ENCODE measurements at places on chromosomes 16 and 17. TPM values are rescaled to one million over a fixed set of nuclear protein-coding genes. Genes with fewer than 3 reads are reported as not detected.

DNA sequence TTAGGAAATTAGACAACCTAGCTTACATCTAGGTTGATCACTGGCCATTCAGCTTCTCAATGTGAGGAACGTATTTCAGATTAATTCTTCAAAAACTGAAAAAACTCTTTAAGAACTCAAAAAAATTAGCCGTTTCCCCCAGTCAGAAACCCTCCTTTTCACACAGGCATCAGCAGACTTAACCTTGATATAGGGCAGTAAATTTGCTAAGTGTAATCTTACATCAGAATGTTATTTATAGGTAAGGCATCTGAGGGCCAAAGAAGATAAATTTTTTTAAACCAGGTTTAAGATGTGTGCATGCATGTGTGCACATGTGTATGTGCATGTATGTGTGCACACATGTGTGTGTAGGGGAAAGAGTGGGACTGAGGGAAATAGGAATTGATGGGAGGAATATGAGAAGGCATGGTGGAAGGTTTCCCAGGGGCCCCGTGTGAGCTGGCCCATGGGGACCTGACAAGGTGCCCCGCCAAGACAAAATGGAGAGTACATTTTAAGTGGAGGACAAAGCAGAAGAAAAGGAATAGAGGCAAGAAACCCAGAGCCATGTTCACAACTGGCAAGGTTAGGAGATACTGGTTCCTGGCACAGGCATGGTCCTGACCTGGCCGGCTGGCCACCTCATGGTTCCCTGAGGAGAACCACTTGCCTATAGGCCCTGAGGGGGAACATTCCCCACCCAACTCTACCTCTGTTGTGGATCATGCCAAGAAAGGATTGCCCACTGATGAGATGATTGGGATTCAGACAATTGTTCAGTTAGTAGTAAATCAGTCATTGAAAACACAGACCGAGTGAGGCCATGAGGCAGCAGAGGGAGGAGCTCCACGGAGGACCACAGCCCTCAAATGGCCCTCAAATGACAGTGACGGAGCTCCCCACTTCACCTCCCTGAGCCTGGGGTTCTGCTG is 33.0 kb downstream of the TEX2 start:
- no peak for DNase-seq

The EFNB3 gene
- 1.2 TPM for total RNA-seq

- no peak for DNase-seq
Observed at GRCh38 chr17:81890447-81891302, 711 bp downstream of the ALYREF start.

The CPNE7 gene
- total RNA-seq = 1.6 TPM

- no peak for DNase-seq
Observed at GRCh38 chr16:19868421-19868820, 16.2 kb downstream of the GPRC5B start.

- no peak for DNase-seq
Observed at GRCh38 chr17:81713556-81714411, 1.7 kb downstream of the SLC25A10 start.

The FGF11 gene
- 0.16 TPM for total RNA-seq

GRCh38 chr17:69067274-69068047 is 6.7 kb upstream of the ABCA9 start:
- DNase-seq = no peak

GRCh38 chr16:85561248-85562092 is 51.7 kb upstream of the GSE1 start:
- no peak for DNase-seq

DNA sequence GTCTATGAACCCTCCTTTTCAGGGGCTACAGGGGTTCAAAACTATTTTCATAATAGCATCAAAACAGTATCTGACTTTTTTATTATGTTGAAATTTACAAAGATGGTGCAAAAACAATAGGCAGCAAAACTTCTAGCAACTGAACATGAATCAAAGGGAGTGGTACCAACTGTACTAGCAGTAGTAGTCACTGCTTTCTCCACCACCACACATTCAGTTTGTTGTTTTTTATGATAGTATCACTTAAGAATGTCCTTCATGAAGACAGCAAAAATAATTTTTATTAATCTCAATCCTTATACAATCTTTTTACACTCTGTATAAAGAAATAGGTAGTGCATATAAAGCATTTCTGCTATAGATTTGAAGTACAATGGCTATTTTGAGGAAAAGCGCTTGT is 47.6 kb downstream of the MED13 start:
- no peak for DNase-seq

- no peak for DNase-seq
Observed at GRCh38 chr16:84557504-84557903, 53.0 kb upstream of the MEAK7 start.

- no peak for DNase-seq
Observed at GRCh38 chr16:27317320-27317719, 3.5 kb downstream of the IL4R start.

DNA sequence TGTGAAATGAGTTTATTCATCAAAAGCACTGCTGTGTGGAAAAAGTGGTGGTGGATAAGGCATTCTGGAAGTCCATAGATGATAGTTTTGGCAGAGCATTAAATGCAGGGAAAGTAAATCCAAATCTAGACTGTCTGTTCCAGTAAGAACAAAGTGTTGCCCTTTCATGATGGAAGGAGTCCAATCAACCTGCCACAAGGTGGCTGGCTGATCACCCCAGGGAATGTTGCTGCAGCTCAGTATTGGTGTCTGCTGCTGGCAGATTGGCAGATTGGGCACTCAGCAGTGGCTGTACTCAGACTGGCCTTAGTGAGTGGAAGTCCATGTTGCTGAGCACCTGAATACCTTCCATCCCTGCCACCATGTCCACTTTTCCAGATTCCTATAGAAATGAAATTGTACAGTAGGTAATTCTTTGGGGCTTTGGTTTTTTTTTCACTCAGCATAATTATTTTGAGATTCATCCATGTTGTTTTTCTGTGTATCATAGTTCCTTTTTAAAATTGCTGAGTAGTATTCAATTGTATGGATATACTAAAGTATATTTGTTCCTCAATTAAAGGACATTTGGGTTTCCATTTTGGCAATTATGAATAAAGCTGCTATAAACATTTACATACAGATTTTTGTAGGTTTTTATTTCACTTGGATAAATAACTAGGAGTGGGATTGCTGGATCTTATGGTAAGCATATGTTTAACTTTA is 14.3 kb downstream of the DYNLL2 start:
- no peak for DNase-seq

DNA sequence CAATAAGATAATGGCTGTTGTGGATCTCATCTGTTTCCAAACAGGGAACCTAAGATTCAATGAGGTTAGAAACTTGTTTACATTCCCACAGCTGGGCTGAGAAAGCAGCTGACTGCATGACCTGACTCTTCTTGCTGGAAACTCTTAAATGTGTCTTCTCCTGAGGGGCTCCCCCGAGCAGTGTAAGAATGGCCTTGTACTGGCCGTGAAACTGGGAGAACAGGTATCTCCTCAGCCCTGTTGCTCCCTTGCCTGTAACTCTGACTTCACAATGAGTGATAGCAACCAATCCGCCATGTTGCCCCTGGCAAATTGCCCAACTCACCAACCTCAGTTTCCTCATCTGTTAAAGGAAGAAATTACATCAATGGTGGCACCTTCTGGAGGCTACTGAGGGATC is 59.1 kb upstream of the CCL2 start:
- DNase-seq = no peak

DNA sequence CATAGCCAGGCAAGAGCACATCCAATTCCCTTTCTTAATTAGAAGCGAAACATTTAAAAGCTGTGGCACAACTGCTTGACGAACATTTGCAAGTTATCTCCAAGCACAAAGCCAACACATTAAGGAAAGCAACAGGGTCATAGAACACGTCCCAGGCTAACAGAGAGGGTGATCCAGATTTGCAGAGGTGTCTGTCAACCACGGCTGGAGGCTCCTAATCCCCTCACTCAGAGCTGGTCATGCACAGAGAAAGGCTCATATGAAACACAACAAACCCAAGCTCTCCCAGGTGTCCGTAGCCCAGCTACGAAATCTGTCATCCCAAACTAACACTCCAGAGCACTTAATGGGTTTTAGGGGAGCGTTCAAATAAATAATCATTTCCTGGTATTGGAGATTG is 276.1 kb downstream of the SLC39A11 start:
- no peak for DNase-seq

GRCh38 chr17:40480501-40481003 is 20.9 kb downstream of the TNS4 start:
- DNase-seq = no peak

The RNF112 gene
- 0.42 TPM for total RNA-seq

GRCh38 chr17:68197091-68197996 is 50.5 kb upstream of the AMZ2 start:
- peak; percentile 78 for DNase-seq

- peak; percentile 38 for DNase-seq
Observed at GRCh38 chr17:63910096-63910495, 962 bp downstream of the CSHL1 start.

DNA sequence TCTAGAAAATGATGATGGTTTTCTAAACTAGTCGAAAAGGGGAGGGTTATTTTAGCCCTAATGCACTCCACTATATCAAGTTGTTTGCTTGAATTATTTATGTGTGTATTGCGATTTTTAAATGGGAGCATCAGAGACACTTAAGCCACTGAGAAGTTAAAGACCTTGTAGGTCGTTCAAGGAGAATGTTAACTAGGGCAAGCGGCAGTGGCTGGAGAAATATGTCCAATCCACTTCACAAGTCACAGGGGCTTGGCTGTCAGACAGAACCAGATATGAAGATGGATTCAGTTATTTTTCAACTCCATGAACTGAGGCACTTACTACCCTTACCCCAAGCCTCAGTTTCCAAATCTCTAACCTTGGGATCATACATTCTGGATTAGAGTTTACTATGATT is 702.0 kb downstream of the CDH11 start:
- DNase-seq = no peak

DNA sequence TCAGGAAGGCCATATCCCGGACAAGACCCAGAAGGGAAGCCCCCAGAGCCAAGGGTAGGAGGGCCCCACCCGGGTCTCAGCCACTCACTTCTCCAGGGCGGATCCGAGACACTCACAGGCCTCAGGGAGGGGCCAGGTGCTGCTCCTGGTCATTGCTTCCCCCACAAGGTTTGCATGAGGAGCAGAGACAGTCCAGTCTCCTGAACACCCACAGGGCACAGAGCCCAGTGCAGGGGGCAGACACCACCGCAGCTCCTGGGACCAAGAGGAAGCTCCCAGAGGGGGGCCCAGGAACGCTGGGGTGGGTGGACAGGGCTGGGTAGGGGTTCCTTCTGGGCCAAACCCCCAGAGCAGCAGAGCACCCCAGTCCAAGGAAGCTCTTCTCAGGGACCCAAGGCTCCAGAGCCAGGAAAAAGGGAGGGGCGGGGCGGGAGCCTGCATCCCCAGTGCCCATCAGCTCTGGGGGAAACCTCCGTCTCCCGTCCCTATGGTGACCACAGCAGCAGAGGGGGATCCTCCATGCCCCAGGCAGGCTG is 709 bp upstream of the MRPL28 start:
- no peak for DNase-seq

- DNase-seq = no peak
Observed at GRCh38 chr16:72793716-72794115, 254.2 kb downstream of the ZFHX3 start.

DNA sequence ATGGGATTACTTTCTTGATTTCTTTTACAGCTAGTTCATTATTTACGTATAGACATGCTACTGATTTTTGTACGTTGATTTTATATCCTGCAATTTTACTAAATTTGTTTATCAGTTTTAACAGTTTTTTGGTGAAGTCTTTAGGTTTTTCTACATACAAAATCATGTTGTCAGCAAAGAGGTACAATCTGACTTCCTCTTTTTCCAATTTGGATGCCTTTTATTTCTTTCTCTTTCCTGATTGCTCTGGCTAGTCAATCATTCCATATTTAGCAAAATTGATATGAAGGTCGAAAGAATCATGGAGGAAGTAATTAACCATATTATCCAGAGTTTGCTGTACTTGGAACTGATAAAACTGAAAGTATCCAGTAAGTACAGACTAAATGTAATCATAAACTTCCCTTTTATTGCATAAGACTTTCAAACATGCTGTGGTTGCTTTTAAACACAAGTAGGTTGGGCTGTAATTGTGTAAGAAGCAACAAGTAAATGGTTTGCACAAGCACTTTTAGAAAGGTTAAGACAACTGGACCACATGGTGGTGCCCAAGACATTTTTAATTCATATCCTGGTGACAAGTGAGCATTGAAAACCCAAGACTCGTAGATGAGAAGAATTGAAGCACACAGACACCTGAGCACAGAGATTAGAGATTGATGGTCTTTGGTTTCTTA is 8.4 kb downstream of the GDE1 start:
- no peak for DNase-seq

DNA sequence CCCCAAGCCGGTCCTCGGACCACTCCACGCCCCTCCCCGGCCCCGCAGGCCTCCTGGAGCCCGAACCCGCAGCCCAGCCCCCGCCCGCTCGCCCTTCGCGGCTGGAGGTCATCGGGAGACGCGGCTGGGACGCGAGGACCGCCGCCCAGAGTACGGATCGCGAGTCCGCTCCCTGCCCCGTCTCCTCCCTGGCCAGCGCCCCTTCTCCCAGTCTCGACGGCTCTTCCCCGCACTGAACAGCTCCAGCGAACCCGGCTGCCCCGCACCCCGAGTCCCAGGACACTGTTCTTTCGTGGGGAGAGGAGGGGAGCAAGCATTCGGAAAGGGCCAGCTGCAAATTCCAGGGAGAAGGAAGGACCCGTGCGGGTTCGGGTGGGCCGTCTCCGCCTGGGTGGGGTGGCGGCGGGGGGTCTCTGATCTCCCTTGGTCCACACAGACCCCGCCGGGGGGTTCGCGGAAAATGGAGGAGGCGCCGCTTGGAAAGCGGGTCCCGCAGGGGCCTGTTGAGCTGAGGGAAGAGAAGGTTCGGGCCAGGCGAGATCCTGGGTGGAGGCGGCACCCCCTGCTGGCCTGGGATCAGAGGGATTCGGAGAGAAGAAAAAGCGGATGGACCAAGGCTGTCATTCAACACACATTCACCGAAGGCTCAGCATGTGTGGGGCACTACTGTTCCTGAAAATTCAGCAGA is 632 bp upstream of the RTN4RL1 start:
- peak; percentile 79 for DNase-seq

GRCh38 chr17:4066210-4066609 is 76.6 kb downstream of the ZZEF1 start:
- DNase-seq = no peak

DNA sequence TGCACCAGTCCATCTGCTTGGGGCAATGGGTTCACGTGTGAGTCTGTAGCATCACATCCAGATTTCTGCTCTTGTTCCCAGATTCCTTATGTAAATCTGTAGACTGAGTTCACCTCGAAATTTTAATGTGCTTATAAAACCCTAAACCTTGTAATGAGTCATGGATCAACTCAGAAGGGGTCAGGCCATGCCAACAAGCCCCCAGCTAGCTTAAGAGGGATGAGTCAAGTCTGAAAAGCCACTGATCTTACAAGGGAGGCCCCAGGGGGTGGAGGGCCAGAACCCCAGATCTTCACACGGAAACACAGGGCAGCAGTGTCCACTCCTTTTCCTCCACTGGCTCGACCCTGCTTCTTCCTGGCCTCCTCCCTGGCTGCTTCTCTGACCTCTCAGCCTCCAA is 399.1 kb upstream of the CDH5 start:
- DNase-seq = no peak

- no peak for DNase-seq
Observed at GRCh38 chr16:79868841-79869240, 268.3 kb upstream of the MAF start.

- no peak for DNase-seq
Observed at GRCh38 chr17:61694095-61694494, 103.1 kb upstream of the NACA2 start.

The KRT33A gene
- not detected for total RNA-seq

The MYH1 gene
- not detected for total RNA-seq

Measured in pancreas (tissue), 10 donors.